ENCODE measurements at places on chromosomes 16 and 17. TPM values are rescaled to one million over a fixed set of nuclear protein-coding genes. Genes with fewer than 3 reads are reported as not detected.

- DNase-seq, result no peak
Observed at GRCh38 chr16:26281381-26282110, 589.8 kb downstream of the HS3ST4 start.

Gene KRT16
- polyA plus RNA-seq, result not detected

DNA sequence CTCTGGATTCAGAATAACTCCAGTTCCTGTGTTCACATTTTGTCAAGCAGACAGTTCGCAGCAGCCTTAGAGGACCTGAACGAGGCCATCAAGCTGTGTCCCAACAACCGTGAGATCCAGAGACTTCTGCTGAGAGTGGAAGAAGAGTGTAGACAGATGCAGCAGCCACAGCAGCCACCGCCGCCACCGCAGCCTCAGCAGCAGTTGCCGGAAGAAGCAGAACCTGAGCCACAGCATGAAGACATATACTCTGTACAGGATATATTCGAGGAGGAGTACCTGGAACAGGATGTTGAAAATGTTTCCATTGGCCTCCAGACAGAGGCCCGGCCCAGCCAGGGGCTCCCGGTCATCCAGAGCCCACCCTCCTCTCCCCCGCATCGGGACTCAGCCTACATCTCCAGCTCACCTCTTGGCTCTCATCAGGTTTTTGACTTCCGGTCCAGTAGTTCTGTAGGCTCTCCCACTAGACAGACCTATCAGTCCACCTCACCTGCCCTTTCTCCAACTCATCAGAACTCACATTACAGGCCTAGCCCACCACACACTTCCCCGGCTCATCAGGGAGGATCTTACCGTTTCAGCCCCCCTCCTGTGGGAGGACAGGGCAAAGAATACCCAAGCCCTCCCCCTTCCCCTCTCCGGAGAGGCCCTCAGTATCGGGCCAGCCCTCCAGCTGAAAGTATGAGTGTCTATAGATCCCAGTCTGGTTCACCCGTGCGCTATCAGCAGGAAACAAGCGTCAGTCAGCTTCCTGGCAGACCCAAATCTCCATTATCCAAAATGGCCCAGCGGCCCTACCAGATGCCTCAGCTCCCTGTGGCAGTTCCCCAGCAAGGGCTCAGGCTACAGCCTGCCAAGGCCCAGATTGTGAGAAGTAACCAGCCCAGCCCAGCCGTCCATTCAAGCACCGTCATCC lies 25.9 kb downstream of the CYB561 start:
- no peak for DNase-seq

DNA sequence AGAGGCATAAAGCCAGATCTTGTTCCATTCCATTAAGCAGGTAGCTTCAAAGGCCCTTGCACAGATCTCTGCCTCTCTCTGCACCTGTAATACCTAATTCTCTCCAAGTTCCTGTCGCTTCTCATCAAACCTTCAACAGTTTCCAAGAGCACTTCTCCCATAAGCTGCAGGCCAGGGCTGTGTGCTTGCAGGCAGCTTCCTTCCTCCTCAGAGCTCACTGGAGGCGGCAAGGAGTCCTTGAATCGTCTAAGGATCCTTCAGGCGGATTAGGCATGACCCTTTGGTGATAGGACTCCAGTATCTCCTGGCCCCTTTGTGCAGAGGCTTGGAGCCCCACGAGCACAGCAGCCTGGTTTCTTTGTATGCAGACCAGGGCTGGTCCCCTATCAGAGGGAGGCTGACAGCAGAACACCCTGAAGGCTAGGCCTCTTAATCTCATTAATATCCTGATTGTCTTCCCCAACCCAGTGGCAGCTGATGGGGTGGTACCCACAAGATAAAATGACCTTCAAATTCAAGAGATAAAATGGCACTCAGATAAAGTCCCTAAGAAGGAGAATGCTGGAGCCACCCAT lies 19.8 kb downstream of the HNF1B start:
- DNase-seq, result no peak

- no peak for DNase-seq
Observed at GRCh38 chr17:50861822-50862528, 4.2 kb downstream of the TOB1 start.

Data from GM12878 (cell line).